ENCODE measurements at places on chromosomes 12 and 14. TPM values are rescaled to one million over a fixed set of nuclear protein-coding genes. Genes with fewer than 3 reads are reported as not detected.

Gene PRPH
- 2.2 TPM for total RNA-seq

Gene KCNMB4
- total RNA-seq: 0.43 TPM

Gene ZNF605
- 5.7 TPM for total RNA-seq

Gene POP5
- 43.9 TPM for total RNA-seq

GRCh38 chr12:93569301-93569655, 3.2 kb upstream of the SOCS2 start:
- no peak for DNase-seq

DNA sequence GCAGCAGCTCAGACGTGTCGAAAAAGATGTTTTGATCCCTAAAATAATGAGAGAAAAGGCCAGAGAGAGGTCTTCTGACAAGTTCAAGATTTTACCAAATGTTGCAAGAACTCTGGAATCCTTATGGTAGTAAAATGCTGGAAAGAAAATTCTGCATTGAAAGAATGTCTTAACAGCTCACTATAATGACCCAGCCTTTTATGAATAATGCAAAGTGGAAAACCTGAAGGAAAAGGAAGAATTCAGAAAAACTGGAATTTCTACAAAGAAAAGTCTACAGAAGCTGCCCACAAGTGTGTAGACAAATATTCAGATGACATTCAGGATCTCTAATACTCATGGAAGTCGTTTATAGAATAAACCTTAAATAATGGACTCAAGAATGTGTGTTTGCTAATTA, 1.8 kb upstream of the CCDC88C start:
- no peak for DNase-seq

DNA sequence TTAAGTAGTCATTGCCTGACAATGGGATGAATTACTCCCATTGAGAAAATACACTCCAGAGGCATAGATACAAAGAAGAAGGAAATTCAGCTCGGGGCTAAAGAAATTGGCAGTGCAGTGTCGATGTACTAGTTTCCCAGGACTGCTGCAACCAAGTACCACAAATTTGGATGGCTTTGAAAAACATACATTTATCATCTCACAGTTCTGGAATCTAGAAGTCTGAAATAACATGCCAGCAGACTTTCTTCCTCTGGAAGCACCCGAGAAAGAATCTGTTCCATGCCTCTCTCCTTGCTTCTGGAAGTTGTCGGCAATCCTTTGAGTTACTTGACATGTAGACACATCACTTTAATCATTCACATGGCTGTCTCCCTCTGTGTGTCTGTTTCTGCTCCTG, 101.9 kb downstream of the TMTC3 start:
- no peak for DNase-seq

Measured in G401 (cell line).